ENCODE measurements at places on chromosomes 2 and 18.
A peak's percentile ranks its signal among the peaks of the same experiment; 100 is the strongest.

DNA sequence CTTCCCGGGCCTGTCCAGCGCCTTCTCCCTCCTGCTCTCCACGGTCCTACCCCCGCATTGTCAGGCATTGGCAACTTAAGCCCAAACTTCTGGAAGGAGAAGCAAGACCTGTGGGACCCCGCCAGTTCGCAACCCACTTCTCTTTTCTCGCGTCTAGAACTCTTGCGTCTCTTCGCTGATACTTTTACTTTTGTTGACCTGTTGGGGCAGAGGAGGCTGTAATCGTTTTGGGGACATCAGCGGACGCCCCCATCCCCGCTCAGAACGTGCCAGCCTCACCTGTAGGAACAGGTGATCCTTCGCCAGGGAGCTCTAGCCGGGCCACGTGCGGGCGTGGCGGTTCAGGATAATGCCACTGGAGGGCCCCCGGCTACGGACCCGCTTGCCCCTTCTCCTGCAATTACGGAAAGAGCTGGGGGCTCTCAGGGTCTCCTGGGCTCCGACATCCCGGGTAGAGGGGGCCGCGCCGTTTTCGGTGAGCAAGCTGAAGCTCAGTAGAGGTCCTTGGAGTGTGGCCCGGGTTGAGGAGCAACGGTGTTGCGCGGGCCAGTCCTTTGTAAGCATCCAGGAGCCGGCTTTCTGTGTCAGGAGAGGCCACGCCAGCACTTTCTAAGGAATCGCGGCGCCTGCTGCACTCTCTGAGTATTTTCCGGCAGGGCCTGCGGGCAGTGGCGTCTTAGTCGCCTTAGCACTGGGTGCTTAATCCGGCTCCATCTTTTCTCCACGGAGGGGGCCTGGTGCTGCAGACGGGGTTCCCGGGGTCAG lies 1.6 kb downstream of the MTCL1 start:
- no peak for DNase-seq

GRCh38 chr2:9264301-9264700 lies 57.7 kb downstream of the ASAP2 start:
- no peak for DNase-seq

GRCh38 chr18:69659142-69659651 lies 258.5 kb downstream of the DOK6 start:
- DNase-seq = no peak

DNA sequence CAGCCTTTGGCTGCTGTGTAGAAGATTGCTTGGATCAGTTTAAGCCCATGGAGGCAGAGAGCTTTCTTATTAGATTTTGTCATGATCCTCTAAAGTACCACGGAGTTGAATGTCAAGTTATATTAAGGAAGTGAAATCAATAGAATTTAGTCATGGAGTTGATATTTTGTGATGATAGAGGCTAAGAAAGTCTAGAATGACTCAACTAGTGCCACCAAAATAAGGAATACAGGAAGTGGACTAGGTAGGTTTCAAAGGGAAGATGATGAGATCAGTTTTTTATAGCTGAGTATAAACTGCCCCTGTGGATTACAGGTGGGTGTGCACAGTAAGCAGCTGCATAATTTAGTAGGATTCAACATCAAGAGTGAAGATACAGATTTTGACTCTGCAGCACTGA lies 25.2 kb downstream of the FBXO36 start:
- no peak for DNase-seq

GRCh38 chr2:163347982-163348856 lies 387.6 kb downstream of the FIGN start:
- DNase-seq = peak; percentile 67

All from right renal pelvis (tissue), 4 donors.